ENCODE measurements at places on chromosomes 6 and 20.

- DNase-seq: no peak
Observed at GRCh38 chr20:49987868-49988690, 5.3 kb downstream of the SNAI1 start.

GRCh38 chr6:12528136-12528535 lies 188.4 kb upstream of the PHACTR1 start:
- DNase-seq: no peak

DNA sequence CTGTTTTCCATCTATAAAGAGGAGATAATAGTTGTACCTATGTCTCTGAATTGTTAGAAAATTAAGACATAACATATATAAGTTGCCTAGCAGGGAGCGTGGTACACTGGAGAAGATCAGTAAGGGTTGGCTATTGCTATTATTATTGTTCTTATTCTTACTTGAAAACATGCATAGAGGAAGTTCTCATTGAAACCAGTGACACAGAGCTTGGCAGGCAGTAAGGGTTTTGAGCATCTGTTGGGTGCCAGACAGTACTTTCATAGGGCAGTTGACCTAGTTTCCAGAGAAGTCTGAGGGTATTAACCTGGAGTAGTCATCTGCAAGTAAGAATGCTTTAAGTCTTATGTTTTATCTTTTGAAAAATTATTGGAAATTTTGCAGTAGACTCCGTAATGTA lies 13.3 kb upstream of the SGK1 start:
- no peak for DNase-seq

- DNase-seq: no peak
Observed at GRCh38 chr6:113744861-113745260, 112.3 kb upstream of the MARCKS start.

DNA sequence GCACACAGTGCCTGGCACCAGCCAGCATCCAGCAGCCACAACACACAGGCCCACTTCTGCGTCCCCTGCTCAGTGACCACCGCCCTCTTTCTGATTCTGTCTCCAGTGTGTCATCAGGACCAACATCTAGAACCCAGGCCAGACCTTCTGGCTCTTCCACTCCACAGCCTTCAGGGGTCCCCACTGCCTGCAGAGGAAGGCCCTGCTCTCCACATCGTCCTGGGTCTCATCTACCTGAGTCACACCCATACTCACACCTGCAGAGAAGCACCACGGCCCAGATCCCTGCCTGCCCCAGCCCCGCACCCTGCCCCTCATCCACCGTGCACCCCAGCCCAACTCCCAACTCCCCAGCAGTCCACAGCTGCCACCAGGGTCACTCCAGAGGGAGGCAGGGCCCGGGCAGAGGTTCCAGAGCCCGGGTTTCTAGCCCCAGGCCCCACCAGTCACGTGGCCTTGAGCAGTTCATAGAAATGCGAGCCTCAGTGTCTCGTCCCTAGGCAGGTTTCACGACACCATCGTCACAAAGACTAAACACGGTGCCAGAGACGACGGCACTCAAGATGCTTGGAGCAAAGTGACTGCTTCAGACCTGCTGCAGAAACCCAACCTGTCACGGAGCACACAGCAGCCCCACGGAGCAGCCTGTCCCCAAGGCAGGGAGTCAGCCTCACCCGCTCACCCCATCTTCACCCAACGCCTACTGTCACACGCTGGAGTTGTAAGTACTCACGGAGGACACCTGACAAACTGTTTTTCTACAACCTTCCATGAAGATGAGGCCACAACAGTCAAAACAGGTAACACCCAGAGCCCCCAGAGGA lies 16.1 kb downstream of the TAF4 start:
- DNase-seq: no peak

DNA sequence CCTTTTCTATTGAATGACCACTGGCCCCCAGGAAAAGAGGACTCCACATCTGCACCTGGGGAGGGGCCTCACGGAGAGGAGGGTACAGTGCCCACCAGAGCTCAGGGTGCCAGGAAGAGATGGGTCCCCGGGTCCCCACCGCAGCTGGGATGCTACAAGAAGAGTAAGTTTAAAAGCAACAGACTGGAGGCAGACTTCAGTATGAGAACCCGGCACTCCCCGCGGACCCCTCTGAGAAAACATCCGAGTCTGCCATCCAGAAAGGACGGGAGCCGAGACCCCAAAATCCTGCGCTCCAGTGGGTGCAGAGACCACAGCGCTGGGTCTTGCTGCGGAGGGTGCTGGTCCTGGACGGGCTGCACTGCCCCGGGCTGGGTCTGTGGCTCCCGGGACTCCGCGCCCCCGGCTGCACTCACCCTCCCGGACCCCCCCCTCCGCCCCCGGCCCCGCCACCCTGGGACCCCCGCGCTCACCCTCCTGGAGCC lies 350 bp downstream of the HELZ2 start:
- DNase-seq: no peak

GRCh38 chr6:149209871-149210775 lies 107.4 kb upstream of the TAB2 start:
- DNase-seq: peak; percentile 40

DNA sequence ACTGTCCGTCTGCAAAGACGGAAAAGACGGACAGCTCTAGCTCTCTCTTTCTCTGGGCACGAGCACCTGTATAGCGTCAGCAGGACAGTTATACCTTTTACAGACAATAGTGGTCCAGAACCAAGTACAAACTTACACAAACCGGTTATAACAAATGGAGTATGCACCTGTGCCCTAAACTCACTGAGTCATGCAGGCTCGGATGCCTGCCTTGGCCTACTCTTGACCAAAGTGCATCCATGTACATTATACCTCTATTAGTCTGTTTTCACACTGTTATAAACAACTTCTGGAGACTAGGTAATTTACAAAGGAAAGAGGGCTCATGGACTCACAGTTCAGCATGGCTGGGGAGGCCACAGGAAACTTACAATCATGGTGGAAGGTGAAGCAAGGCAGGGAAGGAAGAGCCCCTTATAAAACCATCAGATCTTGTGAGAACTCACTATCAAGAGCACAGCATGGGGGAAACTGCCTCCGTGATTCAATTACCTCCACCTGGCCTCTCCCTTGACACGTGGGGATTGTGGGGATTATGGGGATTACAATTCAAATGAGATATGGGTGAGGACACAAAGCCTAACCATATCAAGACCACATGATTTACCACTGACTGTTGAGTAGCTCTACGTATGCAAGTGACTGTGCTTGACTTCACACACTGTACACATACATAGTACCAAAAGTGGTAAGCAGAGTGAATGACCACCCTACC lies 23.1 kb downstream of the MAN1A1 start:
- DNase-seq: no peak

GRCh38 chr6:137815692-137816091 lies 51.4 kb upstream of the TNFAIP3 start:
- no peak for DNase-seq

DNA sequence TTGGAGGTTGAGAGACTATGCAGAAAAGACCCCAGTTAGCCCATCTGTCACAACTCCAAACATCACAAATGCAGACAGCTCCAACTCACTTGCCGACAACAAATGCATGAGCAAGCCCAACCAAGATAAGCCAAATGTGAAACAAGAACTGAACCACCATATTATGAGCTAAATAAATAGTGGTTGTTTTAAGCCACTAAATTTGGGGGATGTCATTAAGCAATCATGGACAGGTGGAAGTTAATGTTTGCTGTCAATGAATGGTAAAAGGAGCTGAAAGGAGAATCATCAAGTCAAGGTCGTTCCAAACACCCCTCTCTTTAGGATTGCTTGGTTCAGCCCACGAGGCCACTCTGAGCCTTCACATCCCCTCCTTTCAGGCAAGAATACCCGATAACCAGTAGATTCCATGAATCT lies 71.2 kb upstream of the PLCB4 start:
- no peak for DNase-seq

DNA sequence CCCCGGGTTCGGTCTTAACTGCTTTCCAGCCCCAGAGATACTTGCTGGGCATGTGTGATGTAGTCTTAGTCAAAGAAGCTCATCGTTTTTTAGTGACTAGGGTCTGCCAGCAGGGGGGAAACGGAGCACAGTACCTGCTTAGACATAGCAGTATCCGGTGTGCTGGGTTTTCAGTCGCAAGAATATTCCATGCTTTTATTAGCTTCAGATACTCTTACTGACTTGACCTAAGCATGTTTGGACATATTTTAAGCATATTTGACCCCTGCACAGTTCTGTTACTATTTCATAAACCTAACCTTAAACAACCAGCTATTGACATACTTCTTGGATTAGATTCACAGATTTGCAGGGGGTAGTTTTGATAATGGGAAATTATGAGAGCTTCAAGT lies 3.0 kb downstream of the E2F3 start:
- DNase-seq: peak; percentile 33

- DNase-seq: no peak
Observed at GRCh38 chr6:167570460-167571400, 245.8 kb downstream of the TTLL2 start.

DNA sequence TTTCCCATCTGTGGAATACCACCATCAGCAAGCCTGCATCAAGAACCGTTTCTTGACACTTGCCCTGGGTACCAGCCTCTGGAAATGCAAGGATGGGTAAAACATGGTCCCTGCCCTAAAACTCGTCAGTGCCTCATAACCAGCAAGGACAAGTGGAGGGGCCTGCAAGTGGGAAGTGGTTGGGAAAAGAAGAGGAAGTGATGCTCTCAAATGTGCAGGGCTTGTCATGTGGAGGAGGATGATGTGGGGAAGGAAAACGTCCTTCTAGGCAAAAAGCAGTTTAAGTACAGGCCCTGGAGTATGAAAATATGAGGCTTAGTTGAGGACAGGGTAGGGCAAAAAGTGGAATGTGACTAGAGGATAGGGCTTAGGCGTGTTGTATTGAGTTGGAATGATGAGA lies 19.0 kb downstream of the RREB1 start:
- DNase-seq: no peak

- DNase-seq: no peak
Observed at GRCh38 chr20:49682278-49682677, 31.4 kb downstream of the B4GALT5 start.

DNA sequence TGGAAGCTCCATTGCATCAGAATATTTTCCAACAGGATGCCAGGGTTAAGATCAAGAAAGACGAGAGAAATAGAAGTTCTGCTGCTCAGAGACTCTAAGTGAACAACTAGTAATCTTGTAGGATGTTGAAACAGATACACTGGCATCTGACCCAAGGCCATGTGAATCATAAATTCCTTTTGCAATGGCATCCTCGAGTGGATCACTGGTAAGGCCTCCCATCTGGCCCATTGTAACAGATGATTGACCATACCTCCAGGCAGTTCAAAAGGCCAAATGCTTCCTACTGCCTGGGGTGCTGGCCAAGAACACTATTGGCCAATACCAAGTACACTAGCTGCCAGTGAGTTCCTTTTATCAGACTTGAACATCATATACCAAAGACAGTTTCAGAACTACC lies 9.9 kb upstream of the SLC17A3 start:
- peak; percentile 64 for DNase-seq
